Progenitor cell of endocrine pancreas (in vitro differentiated cells): ENCODE measurements at places on chromosomes 11 and 22. TPM values are rescaled to one million over a fixed set of nuclear protein-coding genes. Genes with fewer than 3 reads are reported as not detected.

- DNase-seq: no peak
Observed at GRCh38 chr22:22139364-22139763, 105.2 kb upstream of the VPREB1 start.

DNA sequence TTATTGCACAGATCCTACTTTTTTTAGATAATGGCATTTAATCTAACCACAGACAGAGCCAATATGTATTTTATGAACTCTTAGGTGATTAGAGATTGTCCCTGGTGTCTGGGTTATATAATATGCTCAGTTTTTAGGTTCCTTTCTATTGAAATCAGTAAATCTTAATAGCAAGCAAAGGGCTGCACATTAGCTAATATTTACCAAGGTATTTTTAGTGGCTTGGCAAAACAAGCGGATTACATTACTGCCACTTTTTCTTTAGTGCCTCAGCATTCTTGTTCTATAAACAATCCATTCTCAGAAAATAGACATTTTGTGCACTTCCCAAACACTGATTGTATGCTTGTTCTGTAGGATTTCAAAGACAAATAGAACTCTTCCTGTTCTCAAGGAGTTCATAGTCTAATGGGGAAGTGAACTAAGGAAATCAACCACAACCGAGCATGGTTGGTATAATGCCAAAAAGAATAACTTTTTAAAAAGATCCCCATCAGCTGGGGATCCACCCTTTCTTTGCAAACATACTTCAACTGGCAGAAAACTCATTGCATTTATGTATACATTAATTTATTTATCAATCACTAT, 23.8 kb downstream of the KCNJ1 start:
- no peak for DNase-seq

- no peak for DNase-seq
Observed at GRCh38 chr22:24564376-24565058, 8.7 kb downstream of the SNRPD3 start.

The MMP3 gene
- total RNA-seq: not detected in 2 replicates

The PACSIN3 gene
- total RNA-seq: 54.1 and 59.6 TPM in 2 replicates

DNA sequence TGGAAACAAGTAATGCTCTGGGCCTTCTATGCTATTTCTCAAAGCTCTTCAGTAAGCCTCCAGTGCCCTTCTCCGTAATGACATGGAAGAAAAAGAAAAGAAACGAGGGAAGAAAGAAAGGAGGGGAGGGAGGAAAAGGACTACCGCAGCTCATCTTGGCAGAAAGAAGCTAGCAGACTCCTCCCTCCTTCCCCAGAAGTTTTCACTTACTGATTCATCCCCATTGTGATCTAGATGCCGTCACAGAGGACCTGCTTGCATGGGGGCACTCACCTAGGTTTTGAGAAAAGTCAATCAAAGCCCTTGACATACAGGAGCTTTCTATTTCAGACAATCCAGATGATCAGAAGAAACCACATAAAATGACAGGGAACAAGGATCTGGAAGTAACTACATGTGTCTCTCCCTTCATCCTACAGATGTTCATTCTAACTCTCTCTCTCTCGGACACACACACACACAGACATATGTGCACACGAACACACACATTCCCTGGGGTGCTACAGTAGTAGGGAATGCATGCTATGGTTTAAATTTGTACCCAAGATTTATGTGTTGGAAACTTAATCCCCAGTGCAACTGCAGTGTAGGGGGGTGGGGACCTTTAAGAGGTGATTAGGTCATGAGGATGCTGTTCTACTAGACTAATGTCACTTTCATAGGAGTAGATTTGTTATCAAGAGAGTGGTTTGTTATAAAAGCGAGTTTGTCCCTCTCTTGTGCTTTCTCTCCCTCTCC, 37.6 kb upstream of the RCN1 start:
- DNase-seq: no peak

The FXYD6 gene
- total RNA-seq: 26.1 and 28.5 TPM in 2 replicates

GRCh38 chr11:132205496-132205895, 835.1 kb downstream of the NTM start:
- no peak for DNase-seq

GRCh38 chr22:29155966-29156365, 49.7 kb upstream of the EMID1 start:
- no peak for DNase-seq

The C11orf16 gene
- total RNA-seq: not detected in 2 replicates

The APOBEC3B gene
- total RNA-seq: 10.1 and 12.6 TPM in 2 replicates

- no peak for DNase-seq
Observed at GRCh38 chr11:67647471-67647870, 3.1 kb downstream of the ACY3 start.

The CCDC116 gene
- 1.3 and 1.4 TPM in 2 replicates for total RNA-seq

The MCHR1 gene
- total RNA-seq: 0.19 and 0.38 TPM in 2 replicates

DNA sequence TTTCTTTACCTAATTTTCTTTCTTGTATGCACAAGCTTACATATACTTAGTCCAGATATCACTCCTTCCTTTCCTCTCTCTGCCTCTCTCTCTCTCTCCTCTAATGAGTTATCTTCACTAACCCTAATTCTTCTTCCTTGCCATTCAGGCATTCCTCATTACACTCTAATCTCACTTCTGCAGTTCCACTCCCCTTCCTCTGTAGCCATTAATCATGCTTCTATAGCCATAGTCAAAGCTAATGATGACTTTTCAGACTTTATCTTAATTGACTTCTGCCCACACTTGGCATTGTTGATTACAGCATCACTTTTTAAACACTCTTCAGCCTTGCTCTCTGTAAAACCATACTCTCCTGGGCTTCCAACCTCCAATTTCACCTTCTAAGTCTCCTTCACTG, 35.3 kb upstream of the SC5D start:
- DNase-seq: no peak

- DNase-seq: no peak
Observed at GRCh38 chr11:9219572-9219971, 45.6 kb downstream of the DENND5A start.

DNA sequence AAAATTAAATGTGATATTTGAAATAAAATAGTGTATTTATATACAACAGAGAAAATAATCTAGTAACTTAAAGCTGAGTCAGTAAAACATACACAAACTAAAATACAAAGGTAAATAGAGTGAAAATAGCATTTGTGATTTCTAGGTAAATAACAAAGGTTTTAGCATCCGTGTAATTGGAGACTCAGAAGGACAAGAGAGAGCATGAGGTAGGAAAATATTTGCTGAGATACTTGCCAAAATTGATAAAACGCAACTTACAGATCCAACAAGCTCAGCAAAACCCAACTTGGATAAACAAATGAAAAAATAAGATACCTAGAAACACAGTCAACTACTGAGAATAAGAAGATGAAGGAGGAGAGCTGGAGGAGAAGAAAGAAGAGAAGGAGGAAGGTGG, 634.7 kb upstream of the CCDC179 start:
- no peak for DNase-seq

GRCh38 chr22:37850801-37851200, 1.6 kb downstream of the EIF3L start:
- DNase-seq: no peak

The SYCE3 gene
- not detected in 2 replicates for total RNA-seq

The XBP1 gene
- 126 and 130 TPM in 2 replicates for total RNA-seq

DNA sequence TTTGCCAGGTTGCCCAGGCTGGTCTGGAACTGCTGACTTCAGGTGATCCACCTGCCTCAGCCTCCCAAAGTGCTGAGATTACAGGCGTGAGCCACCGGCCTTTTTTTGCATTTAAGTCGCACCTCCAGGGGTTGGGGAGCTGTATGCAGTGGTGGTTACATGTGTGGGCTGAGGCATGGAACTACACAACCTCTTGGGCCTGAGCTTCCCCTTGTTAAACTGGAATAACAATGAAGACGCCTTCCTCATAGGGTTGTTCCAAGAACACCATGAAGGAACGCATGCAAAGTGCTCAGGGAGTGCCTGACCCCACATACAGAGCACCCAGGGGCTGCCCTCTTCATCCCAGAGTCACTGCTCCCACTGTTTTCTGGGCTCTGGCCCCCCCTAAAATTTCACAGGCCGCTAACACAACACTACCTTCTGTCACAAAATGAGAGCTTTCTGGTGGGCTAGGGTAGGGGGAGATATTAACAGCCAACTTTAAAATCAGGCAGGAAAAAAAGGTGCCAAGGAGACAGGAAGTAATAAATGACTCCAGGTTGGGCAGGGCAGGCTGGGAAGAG, 1.3 kb upstream of the FAM118A start:
- DNase-seq: no peak

DNA sequence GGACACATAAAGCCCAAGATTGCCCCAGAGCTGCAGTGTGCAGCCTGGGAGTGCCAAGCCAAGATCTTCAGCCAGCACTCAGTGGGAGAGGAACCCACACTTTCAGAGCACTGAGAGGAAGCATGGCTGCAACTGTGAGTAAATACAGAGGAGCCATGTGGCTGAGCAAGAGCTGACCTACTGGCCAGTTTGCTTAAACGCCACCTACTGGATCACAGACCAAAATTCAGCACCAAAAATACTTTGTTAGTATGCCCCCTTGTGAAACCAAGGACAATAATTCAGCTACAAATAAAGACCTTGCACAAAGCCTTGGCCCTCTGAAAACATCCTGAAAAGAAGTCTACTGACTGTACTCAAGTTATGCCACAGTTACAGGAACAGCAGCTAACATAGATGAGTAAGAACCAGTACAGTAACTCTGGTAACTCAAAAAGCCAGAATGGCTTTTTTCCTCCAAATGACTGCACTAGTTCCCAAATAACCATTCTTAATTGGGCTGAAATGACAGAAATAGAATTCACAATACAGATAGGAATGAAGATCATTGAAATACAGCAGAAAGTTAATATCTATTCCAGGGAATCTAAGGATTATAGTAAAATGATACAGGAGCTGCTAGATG, 10.1 kb upstream of the OR4A15 start:
- no peak for DNase-seq

- DNase-seq: no peak
Observed at GRCh38 chr11:132238331-132238866, 868.0 kb downstream of the NTM start.

The RIMBP3C gene
- 1.2 TPM in 1 of 2 replicates, not detected in the other for total RNA-seq

The GVQW3 gene
- total RNA-seq: 16.6 and 17.5 TPM in 2 replicates

The OR4C12 gene
- not detected in 2 replicates for total RNA-seq

DNA sequence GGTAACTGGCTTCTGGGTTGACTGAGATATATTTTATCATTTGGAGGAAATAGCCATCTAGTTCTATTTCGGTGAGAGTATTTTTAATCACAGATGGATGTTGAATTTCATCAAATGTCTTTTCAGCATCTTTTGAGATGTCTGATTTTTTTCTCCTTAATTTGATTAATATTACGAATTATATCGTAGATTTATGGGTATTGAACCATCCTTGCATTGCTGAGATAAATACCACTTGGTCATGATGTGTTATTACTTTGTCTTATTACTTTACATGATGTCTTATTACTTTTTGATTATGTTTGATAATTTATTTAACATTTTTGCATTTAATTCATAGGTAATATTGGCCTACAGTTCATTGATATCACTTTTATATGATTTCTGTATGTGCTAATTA, 78.8 kb upstream of the PARVA start:
- DNase-seq: no peak

- peak; percentile 5 for DNase-seq
Observed at GRCh38 chr11:68989936-68990606, 9.3 kb upstream of the MRGPRD start.

The ASPHD2 gene
- total RNA-seq: 4.0 and 4.2 TPM in 2 replicates

GRCh38 chr11:8177136-8177535, 8.3 kb upstream of the RIC3 start:
- no peak for DNase-seq

DNA sequence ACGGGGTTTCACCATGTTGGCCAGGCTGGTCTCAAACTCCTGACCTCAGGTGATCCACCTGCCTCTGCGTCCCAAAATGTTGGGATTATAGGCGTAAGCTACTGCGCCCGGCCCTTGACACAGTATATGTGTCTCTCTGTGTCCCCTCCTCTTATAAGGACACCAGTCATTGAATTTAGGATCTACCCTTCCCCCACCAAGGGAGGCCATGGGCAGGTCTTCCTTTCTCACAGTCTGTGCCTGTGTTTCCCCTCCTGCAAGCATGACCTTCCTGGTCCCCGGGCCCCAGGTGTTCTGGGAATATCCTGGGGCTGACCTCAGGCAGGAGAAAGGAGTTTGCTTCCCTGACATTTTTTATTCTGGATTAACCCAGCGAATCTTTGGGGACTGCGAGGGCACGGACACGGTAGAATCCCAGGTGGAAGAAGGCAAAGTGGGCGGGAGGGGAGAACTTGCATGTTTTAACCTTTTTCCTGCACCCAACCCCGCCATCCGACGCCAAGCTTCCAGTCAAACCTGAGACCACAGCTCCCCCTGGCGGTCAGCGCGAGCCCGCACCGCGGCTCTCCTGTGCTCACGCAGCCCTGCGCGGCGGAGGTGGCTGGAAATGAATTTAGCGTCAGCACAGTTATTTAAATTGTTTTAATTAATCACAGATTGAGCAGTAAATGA, 42.1 kb upstream of the ISX start:
- DNase-seq: peak; percentile 81

The TYR gene
- total RNA-seq: not detected in 2 replicates

- no peak for DNase-seq
Observed at GRCh38 chr22:27792452-27793161, 8.9 kb downstream of the MN1 start.

DNA sequence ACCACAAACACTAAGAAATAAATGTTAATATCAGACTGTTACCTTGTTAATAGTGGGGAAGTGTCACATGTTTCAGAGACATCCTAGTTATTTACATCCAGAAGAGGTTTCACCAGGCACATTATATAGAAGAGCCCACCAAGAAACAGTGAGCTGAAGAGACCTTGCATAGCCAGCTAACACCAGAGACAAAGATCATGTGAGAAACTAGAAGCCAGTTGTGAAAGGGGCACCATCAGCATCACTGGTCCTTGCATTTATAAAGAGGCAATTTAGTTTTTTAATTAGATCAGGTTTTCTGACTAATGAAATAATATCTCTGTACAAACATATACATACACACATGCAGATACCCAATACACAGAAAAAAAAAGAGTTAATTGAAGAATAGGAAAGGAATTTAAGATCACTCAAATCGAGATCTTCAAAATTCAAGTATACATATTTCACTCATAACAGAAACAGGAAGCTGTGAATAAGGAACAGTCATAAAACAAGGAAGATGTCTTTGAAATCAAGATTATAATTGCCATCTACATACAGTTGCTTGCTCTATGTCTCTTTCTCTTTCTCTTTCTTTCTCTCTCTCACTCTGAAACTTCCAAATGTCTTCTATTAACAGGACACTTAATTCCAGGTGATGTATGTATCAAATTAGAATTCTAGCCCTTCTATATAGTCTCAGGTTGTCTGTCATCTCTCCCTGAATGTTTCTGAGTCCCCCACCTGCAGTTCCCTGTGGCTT, 348.7 kb downstream of the ETS1 start:
- no peak for DNase-seq

- no peak for DNase-seq
Observed at GRCh38 chr11:1568441-1568911, 3.6 kb downstream of the DUSP8 start.

- DNase-seq: no peak
Observed at GRCh38 chr11:12100841-12101242, 9.5 kb upstream of the MICAL2 start.

The DAGLA gene
- total RNA-seq: 8.7 and 9.3 TPM in 2 replicates
